ENCODE measurements at places on chromosomes 4 and X.
A peak's percentile ranks its signal among the peaks of the same experiment; 100 is the strongest.

DNA sequence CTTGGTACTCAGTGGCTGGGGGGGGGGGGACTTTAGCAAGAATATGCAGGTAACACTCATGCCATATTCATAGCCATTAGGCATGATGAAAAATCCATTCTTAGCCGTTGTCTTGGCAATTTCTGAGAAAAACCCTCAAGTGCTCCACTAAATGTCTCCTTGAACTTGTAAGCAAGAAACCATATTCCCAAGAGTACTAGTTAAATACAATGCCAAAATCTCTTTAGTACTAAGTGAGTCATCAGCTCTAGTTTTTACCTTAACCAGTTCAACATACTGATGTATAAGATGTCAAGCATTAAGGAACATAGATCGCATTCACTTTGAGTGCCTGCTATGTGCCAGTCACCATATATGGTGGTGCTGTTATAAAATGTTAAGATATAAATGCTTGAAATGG lies 27.5 kb downstream of the UBE2D3 start:
- DNase-seq: no peak

DNA sequence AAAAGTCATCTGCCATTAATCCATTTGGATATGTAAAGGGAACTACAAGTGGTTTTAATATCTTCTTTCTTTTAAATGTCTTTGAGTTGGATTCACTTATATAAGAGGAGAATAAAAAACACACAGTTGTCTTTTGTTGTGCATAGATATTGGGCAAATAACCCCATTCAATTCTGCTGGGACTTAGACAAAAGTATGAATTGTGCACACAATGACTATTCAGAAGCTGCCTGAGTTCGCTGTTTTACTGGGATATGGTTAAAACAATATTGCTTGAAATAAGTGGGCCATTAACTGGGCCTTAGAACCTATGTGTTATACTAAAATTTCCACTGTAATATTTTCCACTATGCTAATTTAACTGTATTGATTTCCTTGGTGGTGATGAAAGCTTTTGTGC lies 71.7 kb downstream of the PCYT1B start:
- no peak for DNase-seq

DNA sequence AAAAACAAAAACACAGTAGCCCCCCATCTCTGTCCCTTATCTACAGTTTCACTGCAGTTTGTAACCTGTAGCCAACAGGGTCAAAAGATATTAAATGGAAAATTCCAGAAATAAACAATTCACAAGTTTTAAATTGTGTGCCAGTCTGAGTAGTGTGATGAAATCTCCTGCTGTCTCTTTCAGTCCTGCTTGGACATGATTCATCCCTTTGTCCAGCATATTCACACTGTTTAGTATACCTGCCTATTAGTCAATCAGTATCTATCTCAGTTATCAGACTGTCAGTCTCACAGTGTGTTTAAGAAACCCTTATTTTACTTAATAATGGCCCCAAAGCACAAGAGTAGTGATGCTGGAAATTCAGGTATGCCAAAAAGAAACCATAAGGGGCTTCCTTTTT lies 21.9 kb downstream of the CNOT6L start:
- peak; percentile 30 for DNase-seq

GRCh38 chrX:136761421-136761820 lies 19.3 kb downstream of the ARHGEF6 start:
- no peak for DNase-seq

DNA sequence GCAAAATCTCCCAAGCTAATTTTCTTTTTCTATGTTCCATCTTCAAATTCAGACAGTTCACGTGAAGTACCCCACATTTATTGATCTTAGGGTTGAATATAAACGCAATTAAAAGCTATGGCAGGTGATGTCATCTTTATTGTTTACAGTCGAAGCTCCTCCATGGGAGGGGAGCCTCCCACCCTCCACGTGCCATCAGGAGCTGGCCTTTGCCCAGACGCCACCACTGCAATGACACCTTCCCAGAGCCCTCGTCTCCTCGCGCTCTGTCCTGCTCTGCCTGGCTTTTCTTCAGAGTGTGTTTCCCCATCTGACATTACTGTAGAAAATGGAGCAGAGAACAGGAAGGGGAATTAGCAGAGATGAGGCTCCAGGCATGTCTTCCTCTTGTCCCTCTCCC lies 18.8 kb upstream of the CYP4V2 start:
- DNase-seq: no peak

- no peak for DNase-seq
Observed at GRCh38 chrX:93594780-93595179, 78.6 kb downstream of the NAP1L3 start.

GRCh38 chr4:35739308-35739707 lies 505.0 kb downstream of the ARAP2 start:
- no peak for DNase-seq

DNA sequence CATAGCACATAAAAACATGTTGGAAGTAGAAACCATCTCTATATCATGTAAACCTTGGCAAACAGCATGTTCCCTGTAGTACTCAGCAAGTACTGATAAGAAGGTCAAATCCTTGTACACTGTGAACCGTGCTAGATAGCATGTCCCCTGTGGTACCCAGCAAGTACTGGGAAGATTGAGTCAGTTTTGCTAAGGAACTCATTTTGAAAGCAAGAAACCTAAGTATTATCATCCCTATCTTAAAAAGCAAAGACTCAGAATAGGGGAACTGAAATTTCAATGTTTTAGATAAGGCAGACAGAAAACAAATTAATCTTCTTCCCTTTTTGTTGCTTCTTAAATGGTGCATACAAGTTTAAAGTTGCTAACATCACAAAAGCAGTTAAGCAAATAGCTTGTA lies 180.2 kb downstream of the RBM46 start:
- no peak for DNase-seq

GRCh38 chr4:47718696-47719095 lies 119.2 kb downstream of the CORIN start:
- DNase-seq: no peak

Measured in HepG2 (cell line).